CD4-positive, alpha-beta T cell treated with Interferon alpha-2 for 1 hour (primary cell): ENCODE measurements at places on chromosomes 16 and 17.

DNA sequence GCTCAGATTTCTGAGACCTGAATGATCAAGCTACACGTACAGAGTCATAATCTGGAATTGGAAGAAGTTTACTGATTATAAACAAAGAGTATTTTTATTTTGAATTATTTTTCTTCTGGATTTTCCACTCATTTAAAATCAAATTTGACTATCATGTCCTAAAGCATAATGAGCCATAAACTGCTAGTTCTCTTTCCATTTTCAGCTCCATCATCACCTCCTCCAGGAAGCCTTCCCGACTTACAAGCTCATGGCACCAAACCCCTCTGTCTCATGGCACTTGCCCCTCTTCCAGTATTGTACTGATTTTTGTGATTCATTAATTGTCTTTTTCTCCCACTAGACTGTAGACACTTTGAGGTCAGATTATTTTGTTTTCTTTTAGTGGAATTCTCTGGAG is 35.9 kb downstream of the IRX6 start:
- DNase-seq = no peak

DNA sequence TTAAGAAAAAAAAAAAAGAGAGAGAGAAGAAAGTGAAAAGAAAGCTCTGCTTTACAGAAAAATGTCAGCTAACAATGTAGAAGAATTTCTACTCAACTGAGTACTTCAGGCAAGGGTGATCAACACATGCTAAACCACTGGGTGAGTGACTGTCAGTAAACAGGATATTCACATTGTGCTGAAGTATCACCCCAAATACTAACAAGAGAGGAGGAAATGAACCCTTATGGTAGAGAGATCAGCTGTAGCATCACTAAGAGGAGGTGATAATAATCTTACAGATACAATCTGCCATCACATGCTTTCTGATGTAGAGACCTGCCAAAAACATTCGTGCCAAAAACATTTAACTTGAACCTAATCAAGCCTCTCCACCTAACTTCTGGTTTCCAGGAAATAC is 30.7 kb upstream of the ICAM2 start:
- peak; percentile 37 for DNase-seq

DNA sequence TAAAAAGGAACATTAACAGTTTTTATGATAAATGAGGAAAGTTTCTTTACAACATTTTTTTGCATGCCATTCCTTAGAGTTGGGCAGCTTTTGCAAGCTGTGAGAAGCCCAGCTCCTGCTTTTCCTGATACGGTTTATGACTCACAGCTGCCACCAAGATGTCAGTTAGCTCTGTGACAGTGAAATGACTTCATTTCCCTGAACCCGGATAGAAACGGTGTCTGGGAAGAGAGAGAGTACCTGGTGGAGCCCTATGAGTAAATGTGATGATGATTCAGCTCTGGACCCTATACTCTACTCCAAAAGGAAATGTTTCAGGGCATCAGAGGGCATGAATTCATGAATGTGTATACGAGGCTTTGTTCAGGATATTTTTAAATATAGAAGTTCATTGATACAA is 366.3 kb upstream of the HSBP1 start:
- DNase-seq = no peak

DNA sequence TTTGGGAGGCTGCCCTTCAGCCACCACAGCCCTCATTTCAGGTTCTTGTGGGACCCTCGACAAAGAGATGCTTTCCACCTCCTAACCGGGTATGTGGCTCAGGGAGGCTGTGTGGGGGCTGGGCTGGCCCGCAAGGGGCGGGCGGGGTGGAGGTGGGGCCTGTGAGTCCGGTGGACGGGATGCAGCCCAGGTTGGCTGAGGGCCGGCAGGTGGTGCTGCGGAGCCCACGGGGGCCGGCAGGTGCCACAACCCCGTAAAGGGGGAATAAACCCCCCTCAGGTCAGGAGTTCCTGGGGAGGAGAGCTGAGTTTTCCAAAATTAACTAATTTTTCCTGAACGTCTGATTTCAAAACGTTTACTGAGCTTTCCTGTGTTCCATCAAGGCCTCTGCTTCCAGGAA is 4.9 kb upstream of the CIAO3 start:
- DNase-seq = no peak

DNA sequence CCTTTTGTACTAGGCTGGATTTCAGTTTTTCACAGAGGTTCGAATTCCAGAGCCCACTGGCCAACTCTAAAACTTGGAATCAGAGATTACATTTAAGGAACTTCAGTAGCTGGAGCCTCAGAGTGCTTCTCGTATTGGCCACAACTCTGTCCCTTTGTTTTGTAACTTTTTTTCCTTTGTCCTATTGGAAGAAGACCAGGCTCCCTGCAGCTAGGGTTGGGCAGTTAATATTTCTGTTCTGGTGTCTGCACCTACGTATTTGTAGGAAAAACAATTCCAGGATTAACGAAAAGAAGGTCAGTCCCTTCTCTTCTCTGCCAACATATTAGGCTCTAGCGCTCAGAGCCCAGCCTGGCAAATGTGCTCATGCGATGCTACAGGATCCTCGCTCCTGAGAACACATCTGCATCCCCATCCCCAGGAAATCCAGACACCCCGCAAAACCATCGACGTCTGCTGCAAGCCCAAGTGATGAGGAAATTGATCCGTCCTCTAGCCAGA is 1.9 kb downstream of the CDH11 start:
- DNase-seq = no peak

DNA sequence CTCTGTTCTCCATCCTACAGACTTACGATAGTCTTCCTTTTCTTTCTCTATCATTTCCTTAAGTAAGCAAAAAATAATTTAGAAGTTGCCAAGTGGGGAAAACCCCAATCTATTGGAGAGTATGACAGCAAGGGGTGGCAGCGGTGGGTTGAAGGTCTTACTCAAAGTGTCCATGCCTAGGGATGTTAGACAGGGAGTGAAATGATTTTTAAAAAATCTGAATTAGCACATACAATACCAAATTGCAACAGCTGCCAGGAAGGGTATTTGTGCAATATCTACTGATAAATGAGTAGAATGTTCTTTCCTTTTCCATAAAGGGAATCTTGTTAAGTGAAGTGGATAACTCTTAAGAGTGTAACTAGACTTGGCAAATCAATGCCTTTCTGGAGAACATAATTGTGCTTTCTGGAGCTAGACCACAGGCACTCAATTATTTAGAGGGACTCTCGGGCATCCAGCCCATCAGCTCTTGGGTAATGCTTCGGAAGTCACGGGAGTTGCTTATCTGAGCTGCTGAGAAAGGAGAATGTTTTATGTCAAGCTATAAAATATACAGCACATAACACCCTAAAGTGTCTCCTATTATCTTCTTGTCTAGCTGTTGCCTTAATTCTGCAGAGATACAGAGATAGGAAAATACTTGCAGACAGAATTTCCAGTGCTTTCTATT is 151.5 kb downstream of the KCNJ2 start:
- DNase-seq = no peak

- DNase-seq = no peak
Observed at GRCh38 chr16:50819706-50820105, 77.8 kb downstream of the CYLD start.

GRCh38 chr17:1055751-1056645 is 59.1 kb downstream of the TIMM22 start:
- DNase-seq = peak; percentile 43

GRCh38 chr17:18187226-18187625 is 3.6 kb downstream of the ALKBH5 start:
- DNase-seq = no peak

- DNase-seq = no peak
Observed at GRCh38 chr16:22322741-22323140, 25.5 kb downstream of the POLR3E start.

GRCh38 chr17:65079489-65079900 is 23.0 kb upstream of the GNA13 start:
- DNase-seq = no peak
